ENCODE measurements at places on chromosomes 2 and 18.

GRCh38 chr2:148952621-148953020, 77.6 kb downstream of the KIF5C start:
- DNase-seq, result no peak

GRCh38 chr2:239600001-239600593, 199.3 kb upstream of the HDAC4 start:
- DNase-seq, result no peak

- DNase-seq, result no peak
Observed at GRCh38 chr18:13463526-13464210, 245.1 kb downstream of the LDLRAD4 start.

DNA sequence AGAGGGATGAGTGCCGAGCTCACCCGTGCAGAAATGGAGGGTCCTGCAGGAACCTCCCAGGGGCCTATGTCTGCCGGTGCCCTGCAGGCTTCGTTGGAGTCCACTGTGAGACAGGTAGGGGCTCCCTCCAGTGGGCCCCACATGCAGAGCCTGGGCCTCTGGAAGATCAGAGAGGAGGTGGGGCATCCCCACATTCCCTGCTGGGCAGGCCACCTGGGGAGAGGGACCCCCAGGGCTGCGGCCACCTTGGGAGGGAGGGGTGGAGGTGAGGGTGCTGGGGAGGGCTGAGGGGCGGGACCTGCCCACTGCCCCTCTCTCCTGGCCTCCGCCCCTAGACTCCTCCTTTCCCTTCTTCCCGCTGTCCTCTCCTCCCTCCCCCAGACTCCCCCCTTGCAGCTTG, 38.5 kb downstream of the MTERF4 start:
- DNase-seq, result no peak

DNA sequence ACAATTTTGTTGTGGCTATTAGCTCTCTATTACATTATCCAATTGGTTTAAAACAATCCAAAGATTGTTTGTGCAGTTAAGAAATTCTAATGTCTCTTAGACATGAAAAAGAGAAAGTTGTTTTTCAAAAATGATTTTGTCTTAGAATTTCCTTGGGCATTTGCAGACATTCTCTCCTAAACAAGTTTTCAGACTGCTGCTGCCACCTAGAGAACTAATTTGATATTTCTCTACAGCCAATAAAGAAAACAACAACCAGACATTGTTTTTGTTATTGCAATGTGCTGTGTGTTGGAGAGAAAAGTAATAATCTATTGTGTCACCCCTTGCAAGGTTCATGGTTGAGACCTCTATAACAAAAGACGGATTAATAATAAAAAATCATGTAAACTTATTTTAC, 119.0 kb upstream of the SYT4 start:
- no peak for DNase-seq

DNA sequence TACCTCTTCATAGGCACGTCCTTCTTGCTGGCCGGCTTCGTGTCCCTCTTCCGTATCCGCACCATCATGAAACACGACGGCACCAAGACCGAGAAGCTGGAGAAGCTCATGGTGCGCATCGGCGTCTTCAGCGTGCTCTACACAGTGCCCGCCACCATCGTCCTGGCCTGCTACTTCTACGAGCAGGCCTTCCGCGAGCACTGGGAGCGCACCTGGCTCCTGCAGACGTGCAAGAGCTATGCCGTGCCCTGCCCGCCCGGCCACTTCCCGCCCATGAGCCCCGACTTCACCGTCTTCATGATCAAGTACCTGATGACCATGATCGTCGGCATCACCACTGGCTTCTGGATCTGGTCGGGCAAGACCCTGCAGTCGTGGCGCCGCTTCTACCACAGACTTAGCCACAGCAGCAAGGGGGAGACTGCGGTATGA, 2.3 kb downstream of the FZD7 start:
- no peak for DNase-seq

- DNase-seq, result no peak
Observed at GRCh38 chr2:108927936-108928659, 60.9 kb downstream of the EDAR start.

GRCh38 chr2:215354771-215355695, 43.2 kb downstream of the ATIC start:
- no peak for DNase-seq

GRCh38 chr2:84556190-84556589, 39.9 kb downstream of the DNAH6 start:
- DNase-seq, result no peak

DNA sequence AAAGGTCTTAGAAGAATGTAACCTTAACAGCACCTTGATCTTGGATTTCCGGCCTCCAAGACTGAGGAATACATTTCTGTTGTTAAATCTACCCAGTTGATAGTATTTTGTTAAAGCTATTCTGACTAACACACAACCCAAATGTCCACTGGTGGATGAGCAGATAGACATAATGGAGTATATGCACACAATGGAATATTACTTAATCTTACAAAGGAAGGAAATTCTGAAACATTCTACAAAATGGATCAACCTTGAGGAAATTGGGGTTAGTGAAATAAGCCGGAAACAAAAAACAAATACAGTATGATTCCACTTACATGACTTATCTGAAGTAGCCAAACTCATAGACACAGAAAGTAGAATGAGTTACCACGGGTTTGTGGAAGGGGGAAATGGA, 168.7 kb downstream of the ZNF804A start:
- no peak for DNase-seq

DNA sequence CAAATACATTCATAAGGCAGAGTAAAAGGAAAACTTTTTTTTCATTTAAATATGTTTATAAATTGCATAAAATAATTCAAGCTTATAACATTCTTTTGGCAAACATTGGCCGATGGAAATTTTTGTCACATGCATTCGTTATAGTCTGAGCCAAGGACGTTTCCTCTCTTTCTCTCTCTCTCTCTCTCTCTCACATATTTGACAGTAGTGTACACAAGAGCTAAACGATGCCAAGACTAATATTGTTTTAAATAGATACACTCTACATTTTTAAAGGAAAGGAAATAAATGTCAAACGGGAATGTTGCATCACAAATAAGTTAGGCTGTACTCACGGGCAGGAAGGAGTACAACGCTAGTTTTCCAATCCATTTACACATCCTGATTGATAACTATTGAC, 251.1 kb upstream of the SMIM21 start:
- no peak for DNase-seq

- no peak for DNase-seq
Observed at GRCh38 chr2:200435379-200435778, 74.5 kb downstream of the KCTD18 start.

DNA sequence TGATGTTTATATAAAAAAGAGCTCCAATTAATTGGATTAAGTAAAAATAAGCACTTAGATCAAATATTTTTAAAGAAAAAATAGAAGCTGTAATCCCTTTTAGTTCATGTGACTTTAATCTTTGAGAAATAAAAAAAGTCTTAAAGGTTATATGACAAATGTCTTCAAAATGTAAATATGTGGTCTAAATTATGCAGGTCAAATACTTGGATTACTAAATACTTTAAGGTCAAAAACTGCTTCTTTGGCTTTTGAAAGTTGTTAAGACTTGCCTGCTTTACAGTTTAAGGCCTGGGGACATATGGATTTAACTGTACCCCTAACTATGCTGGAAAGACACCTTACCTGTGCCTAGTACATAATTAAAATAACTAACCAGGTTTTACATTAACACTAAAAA, 15.5 kb upstream of the PDK1 start:
- DNase-seq, result no peak

DNA sequence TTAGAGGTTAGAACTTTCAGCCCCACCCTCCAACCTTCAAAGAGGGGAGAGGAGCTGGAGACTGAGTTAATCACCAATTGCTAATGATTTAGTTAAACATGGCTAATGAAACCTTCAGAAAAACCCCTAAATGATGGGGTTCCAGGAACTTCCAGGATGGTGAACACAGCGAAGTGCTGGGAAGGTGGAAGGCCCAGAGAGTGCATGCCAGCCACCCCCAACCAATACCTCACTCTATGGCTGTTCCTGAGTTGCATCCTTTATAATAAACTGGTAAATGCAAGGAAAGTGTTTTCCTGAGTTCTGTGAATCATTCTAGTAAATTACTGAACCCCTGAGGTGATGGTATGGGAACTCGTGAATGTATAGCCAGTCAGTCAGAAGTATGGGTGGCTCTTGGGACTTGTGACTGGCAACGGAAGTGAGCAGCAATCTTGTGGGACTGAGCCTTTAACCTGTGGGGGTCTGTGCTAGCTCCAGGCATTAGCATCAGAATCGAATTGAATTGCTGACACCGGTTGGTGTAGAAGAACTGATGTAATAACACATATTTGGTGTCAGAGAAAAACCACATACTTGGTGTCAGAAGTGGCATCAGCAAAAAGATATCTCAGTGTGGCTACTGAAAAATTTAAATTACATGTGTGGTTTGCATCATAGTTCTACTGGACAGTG, 37.4 kb downstream of the NPHP1 start:
- no peak for DNase-seq

DNA sequence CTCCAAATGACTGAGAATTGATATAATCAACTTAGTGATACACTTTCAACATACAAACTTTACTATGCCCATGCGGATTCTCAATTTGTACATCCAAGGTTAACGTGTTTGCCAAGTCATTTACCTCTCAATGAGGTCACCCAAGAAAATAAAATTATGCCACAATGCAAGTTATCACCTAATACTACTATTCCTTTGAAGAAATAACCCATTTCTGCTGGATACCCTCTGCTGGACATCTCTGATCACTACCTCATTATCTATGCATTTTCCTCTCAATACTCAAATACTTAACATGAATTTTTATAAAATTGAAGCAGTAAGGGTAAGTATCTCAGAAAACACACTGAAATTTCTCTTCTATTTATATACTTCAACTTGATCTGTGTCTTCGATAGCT, 12.7 kb downstream of the HNRNPLL start:
- no peak for DNase-seq

- DNase-seq, result no peak
Observed at GRCh38 chr2:71784734-71785511, 331.6 kb downstream of the DYSF start.

DNA sequence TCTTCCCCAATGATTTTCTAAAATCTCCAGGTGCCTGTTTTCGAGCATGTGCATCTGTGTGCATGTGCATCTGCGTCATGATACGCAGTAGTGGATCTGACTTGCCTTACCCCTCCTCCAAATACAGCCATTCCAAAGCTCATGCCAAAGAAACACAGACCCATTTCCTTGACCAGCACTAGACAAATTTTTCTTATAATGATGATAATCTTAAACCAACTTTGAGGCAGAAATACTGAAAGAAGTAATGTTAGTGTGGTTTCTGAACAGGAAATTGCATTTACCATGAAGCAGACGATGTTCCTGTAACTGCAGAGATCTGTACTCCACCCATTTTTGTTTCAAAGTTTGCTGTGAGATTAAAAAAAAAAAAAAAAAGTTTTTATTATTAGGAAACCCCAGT, 25.6 kb downstream of the CYTIP start:
- DNase-seq, result no peak

GRCh38 chr2:58609326-58609725, 368.2 kb upstream of the FANCL start:
- DNase-seq, result no peak

- DNase-seq, result no peak
Observed at GRCh38 chr2:24111407-24111901, 11.7 kb downstream of the PFN4 start.

DNA sequence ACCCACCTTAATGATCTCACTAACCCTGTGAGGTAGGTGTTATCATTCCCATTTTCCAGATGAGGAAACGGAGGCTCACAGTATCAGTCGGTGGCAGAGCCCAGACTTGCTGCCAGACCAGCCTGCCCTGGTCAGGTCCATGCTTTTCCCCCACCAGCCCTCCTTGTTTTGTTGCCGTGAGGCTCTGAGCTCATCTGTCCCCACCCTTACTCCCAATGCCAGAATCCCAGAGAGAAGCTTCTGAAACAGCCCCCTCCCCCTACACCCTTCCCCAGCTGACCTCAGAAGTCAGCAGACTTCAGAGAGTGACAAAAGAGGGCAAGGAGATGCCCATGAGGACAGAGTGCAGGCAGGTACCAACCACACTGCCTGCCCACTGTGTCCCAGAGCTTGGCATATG, 20.8 kb upstream of the TNS1 start:
- no peak for DNase-seq

GRCh38 chr2:33510586-33510968, 34.1 kb downstream of the RASGRP3 start:
- DNase-seq, result no peak

- no peak for DNase-seq
Observed at GRCh38 chr2:28312307-28313219, 80.1 kb upstream of the FOSL2 start.

GRCh38 chr18:44062345-44062744, 618.3 kb upstream of the SETBP1 start:
- DNase-seq, result no peak

GRCh38 chr2:53690876-53691275, 76.7 kb upstream of the CHAC2 start:
- DNase-seq, result no peak

- DNase-seq, result no peak
Observed at GRCh38 chr2:11365096-11365879, 20.9 kb upstream of the ROCK2 start.

GRCh38 chr2:167471734-167472133, 583.5 kb downstream of the XIRP2 start:
- no peak for DNase-seq

- DNase-seq, result no peak
Observed at GRCh38 chr2:53575721-53576124, 191.9 kb upstream of the CHAC2 start.

DNA sequence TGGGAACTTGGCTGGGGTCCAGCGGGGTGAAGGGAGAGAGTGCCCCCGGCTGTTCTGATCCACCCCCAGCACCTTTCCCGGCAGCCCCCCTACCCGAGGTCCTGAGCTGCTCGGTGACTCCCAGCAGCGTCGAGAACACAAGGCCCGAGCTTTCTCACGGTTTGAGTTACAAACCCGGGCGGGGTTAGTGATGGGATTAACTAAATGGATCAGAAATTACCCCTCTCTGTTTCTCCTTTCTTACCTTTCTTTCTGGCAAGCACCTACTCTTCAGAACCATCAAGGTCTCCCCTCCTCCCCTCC, 139.4 kb upstream of the GPC1 start:
- DNase-seq, result no peak

GRCh38 chr2:226074391-226074790, 674.9 kb downstream of the NYAP2 start:
- DNase-seq, result no peak

DNA sequence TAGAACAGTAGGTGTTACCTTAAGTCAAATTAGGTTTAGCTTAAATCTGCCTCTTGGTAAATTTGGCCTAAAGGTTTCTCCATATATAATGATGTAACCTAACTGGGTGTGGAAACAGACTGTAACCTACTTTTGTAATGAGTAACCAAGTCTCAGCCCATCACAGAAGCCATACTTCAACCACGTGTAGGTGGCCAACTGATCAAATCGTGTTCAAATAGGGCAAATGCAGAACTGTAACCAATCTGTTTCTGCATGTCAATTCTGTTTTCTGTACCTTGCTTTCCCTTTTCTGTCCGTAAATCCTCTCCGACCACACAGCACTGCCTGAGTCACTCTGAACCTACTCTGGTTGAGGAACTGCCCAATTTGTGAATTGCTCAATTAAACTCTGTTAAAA, 34.0 kb upstream of the PLA2R1 start:
- no peak for DNase-seq

- DNase-seq, result no peak
Observed at GRCh38 chr18:78643981-78644380, 335.6 kb upstream of the SALL3 start.
